ENCODE measurements at places on chromosomes 13 and 19. TPM values are rescaled to one million over a fixed set of nuclear protein-coding genes. Genes with fewer than 3 reads are reported as not detected.

ONECUT3 gene
- total RNA-seq: not detected

ANGPTL4 gene
- 354 TPM for total RNA-seq

CYP4F22 gene
- 0.10 TPM for total RNA-seq

ZSCAN18 gene
- total RNA-seq: 2.3 TPM

IGFL4 gene
- total RNA-seq: 0.37 TPM

Measured in A549 treated with GW870086 at 1 μM for 4 hours (cell line).